ENCODE measurements at places on chromosomes 3 and 15.

- no peak for DNase-seq
Measured at GRCh38 chr3:146374146-146374545, 95.2 kb downstream of the PLSCR2 start.

DNA sequence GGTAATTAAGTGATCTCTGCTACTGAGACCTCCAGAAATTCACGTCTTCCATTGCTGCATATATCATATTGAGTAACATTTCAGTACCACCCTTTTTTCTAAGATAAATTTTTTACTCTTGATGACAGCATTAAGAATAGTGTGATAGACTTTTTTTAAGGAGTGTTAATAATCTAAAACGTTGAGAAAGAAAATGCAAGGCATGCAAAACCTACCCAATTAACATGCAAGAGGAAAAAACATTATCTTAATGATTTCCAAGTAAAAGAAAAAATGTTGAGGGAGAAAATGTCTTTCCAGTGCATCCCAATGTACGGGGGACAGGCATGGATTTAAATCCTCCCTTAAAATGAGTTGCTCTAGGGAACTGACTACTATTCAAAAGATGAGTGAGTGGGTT is 740 bp downstream of the CLDN16 start:
- DNase-seq: no peak

GRCh38 chr3:26753095-26753494 is 130.5 kb downstream of the LRRC3B start:
- no peak for DNase-seq

DNA sequence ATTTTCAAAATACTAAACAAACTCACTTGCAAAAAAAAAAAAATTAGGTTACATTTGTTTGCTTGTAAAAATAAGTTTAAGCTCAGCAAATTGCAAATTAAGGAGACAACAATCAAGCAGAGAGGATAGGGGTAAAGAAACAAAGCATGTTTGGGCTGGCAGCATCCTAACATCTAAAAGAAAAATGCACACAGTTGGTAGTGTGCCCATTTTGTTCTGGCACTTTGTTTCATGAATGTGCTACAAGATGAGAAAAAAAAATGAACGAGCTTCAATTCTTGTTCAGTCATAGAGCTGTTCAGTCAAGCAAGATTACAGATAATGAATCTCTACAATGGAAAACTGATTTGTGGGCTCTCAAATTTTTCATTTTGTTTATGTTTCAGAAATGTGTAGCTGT is 17.7 kb upstream of the ZBBX start:
- DNase-seq: no peak

DNA sequence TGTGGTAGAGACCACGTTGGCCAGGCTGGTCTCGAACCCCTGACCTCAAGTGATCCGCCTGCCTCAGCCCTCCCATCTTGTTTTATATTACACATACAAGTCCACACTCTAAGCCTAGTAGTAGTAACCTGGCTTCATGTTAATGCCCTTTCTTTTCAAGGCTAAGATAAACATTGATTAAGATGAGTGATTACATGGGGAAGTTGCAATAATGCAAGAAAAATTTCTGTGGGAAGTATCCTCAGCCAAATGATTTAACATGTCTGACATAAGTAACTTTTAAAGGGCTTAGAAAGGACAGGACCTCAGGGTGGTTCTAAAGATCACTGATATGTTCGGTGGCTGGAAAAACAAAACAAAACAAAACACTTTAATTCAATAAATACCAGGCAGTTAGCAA is 72.1 kb downstream of the SFMBT1 start:
- DNase-seq: no peak

GRCh38 chr15:65366122-65366892 is 11.5 kb downstream of the IGDCC3 start:
- no peak for DNase-seq

- no peak for DNase-seq
Measured at GRCh38 chr3:10229576-10229975, 18.7 kb upstream of the TATDN2 start.

DNA sequence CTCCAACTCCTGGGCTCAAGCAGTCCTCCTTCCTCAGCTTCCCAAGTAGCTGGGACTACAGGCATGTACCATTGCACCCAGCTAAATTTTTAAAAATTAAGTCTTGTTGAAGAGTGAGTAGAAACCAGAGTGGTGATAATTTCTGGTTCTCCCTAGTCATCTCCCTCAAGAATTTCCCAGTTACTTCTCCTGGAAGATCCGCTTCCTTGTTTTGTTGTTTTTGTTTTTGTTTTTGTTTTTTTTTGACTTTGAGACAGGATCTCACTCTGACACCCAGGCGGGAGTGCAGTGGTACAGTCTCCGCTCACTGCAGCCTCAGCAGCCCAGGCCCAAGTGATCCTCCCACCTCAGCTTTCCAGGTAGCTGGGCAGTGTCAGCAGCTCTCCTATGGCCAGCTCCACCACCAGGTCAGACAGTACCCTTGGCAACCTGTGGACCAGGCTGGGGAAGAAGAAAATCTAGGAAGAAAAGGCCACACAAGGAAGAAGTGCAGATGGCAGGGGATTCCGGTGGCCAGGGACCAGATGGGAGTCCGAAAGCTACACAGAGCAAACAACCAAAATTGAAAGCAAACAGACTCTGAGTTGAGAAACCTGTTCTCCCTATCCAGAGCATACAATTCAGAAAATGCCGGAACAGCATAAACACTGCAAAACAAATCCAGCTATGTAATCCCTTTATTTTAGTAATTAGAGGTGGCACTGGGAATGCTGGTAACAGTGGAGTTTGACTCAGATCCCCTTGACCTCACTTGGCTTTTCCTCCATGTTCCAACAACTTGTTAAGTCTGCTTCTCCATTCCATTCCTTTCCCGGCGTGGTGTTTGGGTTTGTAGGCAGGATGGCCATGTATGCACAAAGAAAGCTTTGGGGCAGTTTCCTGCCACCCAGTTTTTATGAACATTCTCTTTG is 266.6 kb upstream of the CTDSPL start:
- DNase-seq: no peak

DNA sequence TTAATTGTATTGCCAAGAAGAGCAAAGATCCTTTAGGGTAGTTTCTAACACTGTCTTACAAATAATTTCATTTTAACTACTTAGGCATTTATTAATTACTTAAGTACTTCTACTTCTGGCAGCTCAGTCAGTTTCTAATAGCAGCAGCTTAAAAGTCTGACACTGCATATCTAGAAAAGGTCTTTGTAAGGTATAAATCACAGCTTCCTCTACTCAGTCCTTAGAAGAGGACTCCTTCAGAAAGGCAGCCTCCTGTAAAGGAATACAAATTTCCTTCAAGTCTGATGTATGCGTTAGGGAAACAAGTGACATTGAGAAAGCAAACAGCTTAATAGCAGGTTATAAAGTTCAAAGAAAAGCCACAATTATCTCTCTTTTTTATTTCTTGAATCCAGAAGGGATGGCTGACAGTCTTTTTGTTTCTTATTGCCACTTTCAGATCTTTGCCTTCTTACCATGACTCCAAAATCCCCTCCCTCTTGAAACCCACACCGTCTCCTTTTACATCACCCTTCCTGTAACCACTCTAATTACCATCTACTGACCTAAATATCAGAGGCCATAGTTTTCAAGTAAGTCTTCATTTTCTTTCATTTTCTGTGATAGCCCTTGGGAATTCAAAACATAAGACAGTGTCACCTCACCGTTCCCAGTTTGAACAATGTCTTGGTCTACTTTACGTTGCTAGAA is 109.5 kb downstream of the CGGBP1 start:
- no peak for DNase-seq

DNA sequence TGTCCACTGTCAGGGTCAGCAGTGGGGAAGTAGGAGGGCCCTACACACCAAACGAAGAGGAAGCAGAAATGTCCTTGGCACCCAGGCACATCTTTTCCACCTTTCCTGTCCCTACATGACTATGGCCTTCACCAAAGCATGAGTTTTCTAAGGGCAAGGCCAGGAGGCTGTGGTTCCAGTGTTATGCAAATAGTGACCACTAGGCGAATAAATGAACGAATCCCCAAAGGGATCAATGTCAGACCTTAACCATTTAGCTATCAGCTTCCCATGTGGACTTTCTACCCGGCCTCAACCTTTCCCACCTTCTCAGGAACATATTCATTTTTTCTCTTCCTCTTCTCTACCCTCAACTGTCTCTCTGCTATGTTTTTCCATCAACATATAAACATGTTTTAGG is 63.1 kb downstream of the NTRK3 start:
- DNase-seq: no peak

- DNase-seq: peak; percentile 31
Measured at GRCh38 chr3:43503067-43503728, 118.6 kb downstream of the ANO10 start.

DNA sequence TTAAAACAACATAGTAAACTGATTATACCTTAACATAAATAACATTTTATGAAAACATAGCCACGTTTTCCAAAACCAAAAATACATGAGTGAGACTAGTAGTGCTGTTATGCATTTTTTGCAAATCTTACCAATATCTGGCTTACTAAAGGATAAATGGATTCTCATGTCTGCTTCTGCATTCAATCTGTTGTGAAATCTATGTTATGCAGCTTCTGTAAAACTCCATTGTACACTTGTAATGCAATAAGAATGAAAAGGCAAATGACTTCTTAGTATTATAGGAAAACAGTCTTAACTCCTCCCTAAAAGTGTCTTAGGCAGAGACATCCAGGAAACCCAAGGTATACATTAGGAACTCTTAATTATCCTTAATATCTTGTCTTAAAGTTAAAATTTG is 330.9 kb upstream of the THBS1 start:
- DNase-seq: no peak

- DNase-seq: no peak
Measured at GRCh38 chr3:126340081-126340511, 17.1 kb downstream of the KLF15 start.

- DNase-seq: peak; percentile 39
Measured at GRCh38 chr15:64844576-64845145, 2.9 kb downstream of the PLEKHO2 start.

DNA sequence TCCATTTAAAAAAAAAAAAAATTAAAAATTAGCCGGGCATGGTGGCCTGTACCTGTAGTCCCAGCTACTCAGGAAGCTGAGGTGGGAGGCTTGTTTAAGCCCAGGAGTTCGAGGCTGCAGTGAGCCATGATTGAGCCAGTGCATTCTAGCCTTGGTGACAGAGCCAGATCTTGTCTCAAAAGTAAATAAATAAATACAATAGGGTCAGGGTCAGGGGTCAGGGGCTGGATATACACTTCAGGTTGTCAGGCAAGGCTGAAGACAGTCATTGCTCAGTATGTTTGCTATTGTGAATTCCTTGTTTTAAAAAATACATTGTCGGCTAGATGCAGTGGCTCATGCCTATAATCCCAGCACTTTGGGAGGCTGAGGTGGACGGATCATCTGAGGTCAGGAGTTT is 8.1 kb upstream of the TKT start:
- no peak for DNase-seq

DNA sequence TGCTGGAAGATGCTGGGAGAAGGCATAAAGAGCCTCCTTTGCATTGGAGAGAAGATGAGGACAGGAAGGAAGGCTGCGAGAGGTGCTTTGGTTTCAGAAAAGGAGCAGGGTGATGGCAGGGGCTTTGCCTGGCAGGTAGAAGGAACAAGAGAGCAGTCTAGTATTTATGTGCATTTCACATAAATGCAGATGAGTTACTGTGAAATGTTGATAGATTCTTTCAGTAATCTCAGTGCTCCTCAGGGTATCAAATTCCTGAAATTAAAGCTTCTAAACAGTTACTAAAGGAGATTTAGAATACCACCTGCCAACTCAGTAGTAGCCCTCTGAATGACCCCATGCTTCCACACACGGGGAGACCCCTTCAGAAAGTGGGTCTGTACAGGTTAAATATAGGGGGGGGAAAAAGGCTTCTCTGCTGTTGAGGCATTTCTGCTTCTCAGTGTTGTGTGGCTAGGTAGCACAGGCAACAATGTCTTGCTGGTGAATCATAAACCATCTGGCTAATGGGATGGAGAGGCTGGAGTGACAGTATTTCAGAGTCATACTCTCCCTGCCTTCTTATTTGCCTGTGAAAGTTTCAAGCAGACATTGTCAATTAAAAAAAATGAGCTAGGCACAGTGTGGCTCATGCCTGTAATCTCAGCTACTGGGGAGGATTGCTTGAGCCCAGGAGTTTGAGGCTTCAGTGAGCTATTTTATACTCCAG is 14.3 kb upstream of the FBXL22 start:
- no peak for DNase-seq

DNA sequence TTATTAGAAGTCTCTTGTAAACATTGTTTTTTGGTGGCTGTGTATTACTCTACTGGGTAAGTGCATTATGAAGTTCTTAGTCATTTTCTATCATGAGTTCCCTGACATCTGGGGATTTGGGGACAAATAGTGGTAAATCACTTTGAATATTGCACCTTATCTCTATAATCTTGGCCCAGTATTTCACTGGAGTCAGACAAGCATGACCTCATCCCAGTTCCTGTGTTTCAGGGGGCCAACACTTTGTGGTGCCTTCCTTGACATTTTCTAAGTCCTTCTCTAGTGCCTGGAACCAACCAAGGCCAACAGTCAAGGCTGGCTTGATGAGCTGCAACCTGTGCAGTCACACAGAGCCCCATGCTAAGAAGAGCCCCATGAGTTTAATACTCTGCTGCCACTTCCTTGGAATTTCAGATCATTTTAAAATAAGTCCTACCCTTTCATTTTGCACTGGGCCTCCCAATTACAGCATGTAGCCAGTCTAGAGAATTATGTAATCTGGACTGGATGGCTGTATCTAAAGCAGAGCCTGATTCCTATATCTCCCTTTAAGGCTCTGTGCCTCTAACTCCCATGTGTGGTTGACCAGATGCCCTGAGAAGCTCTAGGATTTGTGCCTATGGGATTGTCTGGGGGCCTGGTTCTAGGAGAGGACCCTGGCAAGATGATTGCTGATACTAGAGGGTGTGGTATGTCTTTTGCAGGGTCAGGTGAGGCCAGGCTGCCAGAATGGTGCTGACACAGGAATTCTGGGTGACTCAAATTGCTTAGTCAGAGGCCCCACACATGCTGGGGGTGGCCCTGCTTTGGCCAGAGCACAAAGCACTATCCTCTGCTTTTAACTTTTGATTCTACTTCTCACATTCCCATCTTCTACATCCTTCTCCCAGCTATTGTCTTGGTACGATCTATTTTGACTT is 319.6 kb upstream of the TBC1D5 start:
- DNase-seq: no peak

- no peak for DNase-seq
Measured at GRCh38 chr15:22892333-22892732, 53.9 kb downstream of the NIPA2 start.
